ENCODE measurements at places on chromosomes 4 and X.

DNA sequence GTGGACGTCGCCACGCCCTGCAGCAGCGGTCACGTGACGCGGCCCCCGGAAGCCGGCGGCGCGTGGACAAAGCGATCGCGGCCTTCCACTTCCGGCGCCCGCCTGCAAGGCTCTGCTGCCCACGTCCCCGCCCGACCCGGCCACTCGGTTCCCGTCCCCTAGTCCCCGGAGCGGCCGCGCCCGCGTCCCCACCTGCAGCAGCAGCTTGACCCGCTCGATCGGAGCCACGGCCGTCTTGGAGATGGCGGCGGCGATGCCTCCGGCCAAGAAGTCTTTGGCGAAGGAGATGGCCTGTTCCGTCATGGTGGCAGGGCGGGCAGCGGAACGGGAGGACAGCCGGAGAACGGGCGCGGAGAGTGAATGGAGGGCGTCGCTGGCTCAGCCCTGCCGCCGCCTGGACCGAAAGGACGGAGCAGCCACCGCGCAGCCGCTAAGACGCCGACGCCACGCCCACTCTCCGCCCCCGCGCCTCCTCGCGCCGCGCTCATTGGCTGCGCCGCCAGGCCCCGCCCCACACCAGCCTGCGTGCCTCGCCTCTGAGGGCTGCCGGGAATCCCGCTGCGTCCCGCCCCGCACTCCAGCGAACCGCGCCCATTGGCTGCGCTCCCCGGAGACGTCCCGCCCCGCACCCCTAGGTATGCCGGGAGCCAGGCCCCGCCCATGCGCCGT is at the start of gene SLC25A6:
TSS of gene SLC25A6 (minus strand) at position 407 of the 669 bp plus-strand sequence. CDS start at position 303, 104 bp downstream.
- DNase-seq, result peak; percentile 99

DNA sequence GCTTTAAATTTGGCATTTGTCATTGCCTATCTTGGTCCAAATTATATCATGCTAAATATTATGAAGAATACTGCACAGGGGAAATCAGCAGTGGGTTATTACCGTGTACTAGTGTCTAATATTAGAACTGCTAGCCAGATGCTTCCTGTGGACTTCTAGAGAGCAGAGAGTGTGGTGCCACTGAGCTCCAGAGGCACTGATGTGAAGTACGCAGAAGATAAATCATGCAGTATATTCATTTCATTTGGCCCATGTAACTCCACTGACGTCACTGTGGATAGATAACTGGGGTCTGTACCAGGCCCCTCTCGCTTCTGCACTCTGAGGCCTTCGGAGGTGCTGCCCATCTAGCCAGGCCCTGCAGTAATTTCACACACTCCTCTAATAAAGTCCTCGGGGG is 80.0 kb downstream of the ALPK1 start:
- DNase-seq, result no peak

- no peak for DNase-seq
Measured at GRCh38 chrX:153649178-153649914, 2.3 kb downstream of the DUSP9 start.

DNA sequence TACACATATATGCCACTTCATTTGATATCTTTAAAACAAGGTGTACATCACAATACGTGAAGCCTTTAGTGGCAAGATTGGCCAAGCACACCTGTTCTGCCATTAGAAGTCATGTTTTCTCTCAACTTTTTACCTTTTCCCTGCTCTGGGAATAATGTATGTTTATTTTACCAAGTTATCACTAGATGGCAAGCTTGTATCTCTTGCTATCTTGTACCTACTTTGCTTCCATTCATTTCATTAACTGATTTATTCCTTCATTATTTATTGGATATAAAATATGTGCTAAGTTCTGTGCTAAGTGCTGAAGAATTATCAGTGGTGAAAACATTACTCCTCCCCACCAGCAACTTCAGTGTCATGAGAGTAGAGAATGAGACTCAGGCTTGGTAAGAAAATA is 245.5 kb downstream of the ANK2 start:
- DNase-seq, result no peak

GRCh38 chr4:20983763-20984575 is 283.7 kb downstream of the PACRGL start:
- no peak for DNase-seq

- no peak for DNase-seq
Measured at GRCh38 chr4:139890816-139891215, 225.2 kb downstream of the MGST2 start.

DNA sequence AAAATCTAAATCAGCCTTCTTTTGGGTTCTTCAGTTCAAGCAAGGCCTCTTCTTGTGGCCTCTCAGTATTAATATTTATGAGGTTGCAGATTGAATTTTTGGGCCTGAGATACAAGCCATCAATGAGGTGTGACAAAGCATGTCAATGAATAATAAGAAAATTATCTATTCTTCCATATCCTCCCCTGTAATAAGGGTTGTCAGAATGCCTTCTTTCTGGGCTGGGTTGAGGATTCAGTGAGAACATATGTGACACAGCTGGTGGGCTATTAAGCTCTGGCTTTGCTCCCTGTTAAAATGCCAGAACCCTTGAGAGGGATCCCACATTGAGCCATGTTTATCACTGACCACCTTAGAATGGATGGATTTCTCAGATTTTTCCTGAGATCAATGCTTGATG is 187.2 kb downstream of the AR start:
- DNase-seq, result no peak

- DNase-seq, result no peak
Measured at GRCh38 chr4:1041936-1042330, 30.5 kb downstream of the FGFRL1 start.

DNA sequence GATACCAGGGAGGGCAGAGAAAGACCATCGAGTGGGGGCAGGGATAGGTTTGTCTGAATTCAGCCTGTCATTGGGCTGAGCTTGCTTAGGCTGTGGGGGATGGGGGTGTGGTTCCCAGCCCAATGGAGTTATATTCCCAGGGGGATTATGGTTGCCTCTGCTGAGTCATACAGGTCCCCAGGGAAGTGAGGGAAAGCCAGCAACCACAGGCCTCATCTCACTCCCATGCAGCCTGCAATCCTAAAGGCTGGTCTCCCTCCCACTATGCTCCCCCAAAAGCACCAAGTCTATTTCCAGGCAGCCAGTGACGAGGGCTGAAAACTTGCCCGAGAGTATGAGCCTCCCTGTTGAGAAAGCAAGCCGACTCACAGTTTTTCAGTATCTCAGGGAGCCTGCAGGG is 39.3 kb downstream of the AFM start:
- DNase-seq, result no peak

DNA sequence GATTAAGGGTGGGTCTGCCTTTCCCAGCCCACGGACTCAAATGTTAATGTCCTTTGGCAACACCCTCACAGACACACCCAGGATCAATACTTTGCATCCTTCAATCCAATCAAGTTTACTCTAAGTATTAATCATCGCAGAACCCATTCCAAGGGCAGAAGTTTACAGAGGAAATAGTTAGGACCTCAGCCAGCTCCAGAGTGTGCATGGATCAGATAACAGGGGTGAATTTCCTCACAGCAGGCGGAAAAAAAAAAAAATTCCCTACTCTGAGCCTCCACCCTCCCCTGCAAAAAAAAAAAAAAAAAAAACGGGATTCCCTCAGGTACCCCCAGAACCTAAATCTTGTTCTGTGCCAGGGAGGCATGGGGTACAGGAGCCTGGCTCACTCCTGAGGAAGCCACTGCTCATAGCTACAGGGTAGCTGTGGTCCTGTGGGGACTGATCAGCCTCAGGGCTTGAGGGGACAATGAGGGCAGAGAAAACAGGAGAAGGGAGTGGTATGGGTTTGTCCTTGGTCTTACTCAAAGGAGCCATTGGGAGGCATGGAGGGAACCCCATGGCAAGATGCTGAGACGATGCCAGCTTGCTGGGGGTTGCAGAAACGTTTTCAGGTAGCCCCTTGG is 113.0 kb downstream of the DHRSX start:
- DNase-seq, result no peak

DNA sequence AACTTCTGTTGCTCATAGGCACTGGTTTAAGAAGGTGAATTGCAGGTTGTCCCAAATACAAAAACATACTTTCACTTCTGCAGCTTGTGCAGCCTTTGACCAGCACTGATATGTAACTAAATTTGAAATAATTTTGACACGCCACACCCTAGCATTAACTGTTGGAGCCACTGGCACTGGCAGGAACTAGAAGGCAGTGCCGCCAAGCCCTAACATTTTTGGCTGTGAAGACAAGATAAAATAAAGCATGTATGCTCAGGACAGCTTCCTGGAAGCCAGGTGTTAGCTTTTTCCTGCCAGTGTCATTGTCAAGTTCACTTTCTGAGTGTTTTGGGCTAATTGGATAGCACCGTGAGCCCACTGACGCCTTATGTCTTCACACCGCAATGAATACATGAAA is 65.3 kb upstream of the FBXW7 start:
- DNase-seq, result no peak

DNA sequence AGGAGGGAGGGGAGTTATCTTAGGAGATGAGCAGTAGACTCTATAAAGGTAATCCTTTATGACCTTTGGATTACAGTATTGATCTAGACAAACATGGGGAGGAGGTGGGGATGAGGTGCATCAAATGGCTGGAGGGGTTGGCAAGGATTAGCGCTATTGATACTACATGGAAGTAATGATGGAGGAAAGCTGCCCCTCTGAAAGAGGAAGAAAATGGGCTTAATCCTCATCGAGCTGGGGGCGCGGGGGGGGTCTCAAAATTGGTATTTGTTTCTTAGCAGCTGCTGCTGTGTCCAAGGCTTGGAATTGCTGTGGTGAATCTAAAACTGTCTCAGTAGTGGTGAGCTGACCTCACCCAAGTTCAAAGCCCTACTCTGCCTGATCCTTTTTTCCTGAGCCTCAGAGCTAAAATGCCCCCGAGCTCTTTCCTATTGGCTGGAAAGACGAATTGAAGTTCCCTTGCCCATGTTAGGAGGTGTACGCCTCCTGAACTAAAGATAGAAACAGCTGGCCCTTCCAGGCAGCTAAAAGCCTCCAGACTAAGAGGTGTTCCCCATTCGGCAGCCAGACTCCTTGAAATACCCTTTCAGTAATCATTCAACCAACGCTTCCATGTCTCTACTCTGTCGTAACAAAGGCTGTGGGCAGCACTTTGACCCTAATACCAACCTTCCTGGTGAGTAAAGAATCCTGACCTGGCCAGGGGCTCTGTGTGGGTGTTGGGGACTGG is at the start of gene ITGB1BP2:
TSS of gene ITGB1BP2 (plus strand) at position 556 of the 730 bp plus-strand sequence. CDS start at position 613, 57 bp downstream.
- no peak for DNase-seq

GRCh38 chrX:100994352-100995281 is 25.1 kb downstream of the ARL13A start:
- no peak for DNase-seq

DNA sequence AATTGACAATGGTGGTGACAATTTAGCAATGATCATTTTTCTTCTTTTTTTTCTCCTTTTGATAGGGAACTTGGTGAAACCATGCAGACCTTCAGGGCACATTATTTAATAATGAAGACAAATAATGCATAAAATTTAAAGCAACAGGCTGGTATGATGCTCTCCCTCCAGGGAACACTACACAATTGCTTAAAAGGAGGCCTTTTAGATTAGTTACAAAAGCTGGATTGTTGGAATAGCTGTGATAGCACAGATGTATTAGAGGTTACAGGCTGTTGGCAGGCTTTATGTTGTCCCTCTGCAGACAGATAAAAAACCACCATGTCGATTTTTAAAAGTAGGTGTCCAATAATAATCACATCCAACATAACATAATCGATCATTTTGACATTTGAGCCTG is 307.0 kb downstream of the ADGRL3 start:
- no peak for DNase-seq

- no peak for DNase-seq
Measured at GRCh38 chr4:154927126-154927680, 146.1 kb downstream of the RBM46 start.

GRCh38 chrX:76428243-76429130 is 977 bp downstream of the MAGEE1 start:
- no peak for DNase-seq

DNA sequence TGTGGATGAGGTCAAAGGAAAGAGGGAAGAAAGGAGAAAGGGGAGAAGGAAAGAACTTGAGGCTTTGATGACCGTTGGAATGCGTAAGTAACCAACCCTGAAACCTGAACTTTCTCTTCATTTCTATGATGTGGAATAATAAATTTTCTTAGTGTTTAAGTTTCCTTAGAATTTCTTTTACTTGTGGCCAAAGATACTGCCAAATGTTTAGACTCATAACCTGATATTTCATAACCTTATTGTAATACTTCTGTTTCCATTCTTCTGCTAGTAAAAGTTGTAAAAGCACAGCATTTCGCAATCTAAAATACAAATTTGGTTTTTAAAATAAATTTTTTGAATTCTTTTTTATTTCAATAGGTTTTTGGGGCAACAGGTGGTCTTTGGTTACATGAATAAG is 258.5 kb upstream of the GIMD1 start:
- no peak for DNase-seq

DNA sequence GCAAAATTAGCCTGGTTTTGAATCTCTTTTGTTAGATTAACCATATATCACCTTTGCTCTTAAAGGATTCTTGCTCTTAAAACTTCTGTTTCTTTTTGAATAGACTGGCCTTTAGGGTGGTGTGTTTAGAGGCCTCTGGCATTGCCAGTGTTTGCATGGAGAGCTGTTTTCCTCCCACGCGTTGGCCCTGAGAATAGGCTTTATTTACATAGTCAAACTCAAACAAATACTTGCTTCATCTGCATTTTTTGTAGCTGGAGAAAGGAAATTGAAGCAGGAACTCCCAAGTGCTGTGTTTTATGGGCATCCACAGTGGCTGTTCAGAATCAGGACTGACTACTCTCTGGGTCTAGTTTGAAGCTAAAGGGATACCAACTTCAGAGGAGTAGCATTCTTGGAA is 2.7 kb downstream of the SHROOM2 start:
- DNase-seq, result no peak
